ENCODE measurements at places on chromosomes 7 and 10. TPM values are rescaled to one million over a fixed set of nuclear protein-coding genes. Genes with fewer than 3 reads are reported as not detected.

Gene MARCHF5
- 15.9 TPM for total RNA-seq

Gene MMP21
- under 0.01 TPM for total RNA-seq

Gene HMX2
- total RNA-seq = not detected

Gene TMEM213
- not detected for total RNA-seq

Gene SLC39A12
- under 0.01 TPM for total RNA-seq

Gene MKRN1
- total RNA-seq = 73.8 TPM

Gene GFRA1
- not detected for total RNA-seq

Gene OLAH
- total RNA-seq = 0.25 TPM

Gene ASNS
- 79.1 TPM for total RNA-seq

Gene C10orf62
- total RNA-seq = 0.11 TPM

Gene OPALIN
- total RNA-seq = not detected

Gene MMRN2
- 14.9 TPM for total RNA-seq

Gene UFSP1
- 9.9 TPM for total RNA-seq

Gene SFTPD
- total RNA-seq = not detected

Gene CHST15
- 4.6 TPM for total RNA-seq

Gene NPC1L1
- total RNA-seq = under 0.01 TPM

Gene SLC26A4
- 0.44 TPM for total RNA-seq

Gene DLX6
- total RNA-seq = not detected

Gene WAPL
- total RNA-seq = 56.9 TPM

Gene PAX4
- not detected for total RNA-seq

Gene CPA5
- not detected for total RNA-seq

Gene HILPDA
- total RNA-seq = 19.5 TPM

Gene PRKCQ
- total RNA-seq = 0.22 TPM

Gene NKX1-2
- total RNA-seq = not detected

Gene CDC14C
- total RNA-seq = not detected

Gene IFIT2
- 8.2 TPM for total RNA-seq

Gene SYNPO2L
- under 0.01 TPM for total RNA-seq

Gene VCL
- 223 TPM for total RNA-seq

Gene ASB10
- not detected for total RNA-seq

Gene EVX1
- total RNA-seq = not detected

Gene NPTX2
- total RNA-seq = 0.12 TPM

Gene CLRN3
- not detected for total RNA-seq

Gene CCZ1
- 66.5 TPM for total RNA-seq

Gene SH2D4B
- not detected for total RNA-seq

Gene FXYD4
- not detected for total RNA-seq

Gene TMEM130
- 0.11 TPM for total RNA-seq

Gene HOXA6
- total RNA-seq = 1.7 TPM

Gene BEND7
- total RNA-seq = 5.4 TPM

Gene XRCC2
- total RNA-seq = 1.6 TPM

Gene LRRC61
- total RNA-seq = 2.2 TPM

Gene LRRD1
- total RNA-seq = not detected

Gene ERVW-1
- total RNA-seq = not detected

All from uterine smooth muscle cell (primary cell).